LNCaP clone FGC (cell line): ENCODE measurements at places on chromosomes 4 and X.

DNA sequence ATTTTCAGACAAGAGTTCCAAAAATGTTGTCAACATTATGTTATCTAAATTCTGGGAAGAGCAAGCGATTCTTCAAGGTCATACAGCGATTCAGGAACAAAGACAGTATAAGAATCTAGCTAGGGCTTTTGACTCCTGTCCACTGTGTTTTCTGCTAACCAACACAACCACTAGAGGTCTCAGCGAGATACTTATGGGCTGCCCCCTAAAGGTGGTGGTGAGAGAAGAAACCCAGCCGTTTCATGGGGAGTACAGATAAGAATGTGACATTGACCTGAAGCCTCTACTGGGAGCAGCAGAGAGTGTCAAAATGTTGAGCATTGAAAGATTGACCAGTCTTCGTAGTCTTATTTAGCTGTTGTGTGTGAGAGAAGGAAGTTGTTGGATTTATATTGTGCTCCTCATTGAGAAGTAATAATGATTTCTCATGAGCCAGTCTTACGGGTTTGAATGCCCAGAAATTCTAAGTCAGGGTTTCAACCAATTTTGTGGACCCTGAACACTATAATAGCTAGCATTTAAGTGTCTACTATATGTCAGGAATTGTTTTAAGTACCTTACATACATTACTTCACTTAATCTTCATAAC lies 168.3 kb downstream of the SPRY1 start:
- peak; percentile 46 for DNase-seq

DNA sequence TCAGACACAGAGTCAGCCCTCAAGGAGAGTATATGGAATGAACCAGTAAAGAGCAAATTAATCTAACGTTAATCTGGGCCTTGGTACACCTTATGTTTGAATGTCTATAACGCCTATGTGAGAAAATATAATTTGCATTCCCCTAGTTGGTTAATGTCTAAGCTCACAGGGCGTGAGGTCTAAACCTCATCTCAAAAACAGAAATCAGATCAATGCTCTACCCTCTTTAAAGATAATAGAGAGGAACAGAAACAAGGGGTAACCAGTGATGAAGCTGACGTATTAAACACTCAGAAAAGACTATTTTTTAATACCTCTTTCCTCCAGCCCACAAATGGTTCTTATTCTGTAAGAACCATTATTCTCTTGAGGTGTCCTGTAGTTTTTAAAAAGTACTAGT lies 369.2 kb upstream of the NOCT start:
- DNase-seq: no peak

- no peak for DNase-seq
Observed at GRCh38 chr4:54882616-54883015, 224.9 kb downstream of the KIT start.

DNA sequence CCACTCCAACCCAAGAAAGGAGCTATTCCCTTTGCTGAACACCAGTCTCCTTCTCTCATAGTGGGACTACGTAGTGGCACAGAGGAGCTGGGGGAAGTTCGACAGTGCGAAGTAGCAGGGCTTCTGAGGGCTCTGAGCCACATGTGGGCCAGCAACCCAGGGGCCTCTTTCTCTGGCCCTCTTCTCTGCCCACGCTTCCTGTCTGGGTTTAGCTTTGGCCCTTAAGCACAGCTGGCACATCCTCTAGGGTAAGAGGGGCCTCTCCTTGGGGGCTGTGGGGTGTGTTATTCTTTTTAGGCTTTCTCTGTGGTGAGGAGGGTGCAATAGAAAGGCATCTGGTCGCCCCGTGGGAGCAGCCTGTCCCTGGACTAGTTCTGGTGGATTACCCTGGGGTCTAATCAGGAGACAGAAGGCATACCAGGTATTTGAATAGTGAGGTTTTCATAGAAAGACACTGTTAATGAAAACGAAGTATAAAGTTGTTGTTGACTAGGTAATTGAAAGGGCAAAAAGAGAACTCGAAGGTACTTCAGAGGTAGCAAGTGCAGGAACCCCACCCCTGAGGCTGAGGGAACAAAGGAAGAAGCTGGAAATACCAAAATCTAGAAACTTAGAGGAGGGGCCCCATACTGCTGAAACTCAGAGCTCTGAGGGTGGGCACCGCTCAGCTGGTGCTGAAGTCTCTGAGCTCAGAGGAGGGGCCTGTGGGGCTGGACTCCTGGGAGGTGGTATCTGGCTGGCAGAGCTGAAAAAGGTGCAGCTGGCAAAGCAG lies 151.9 kb upstream of the RPS6KA3 start:
- no peak for DNase-seq

DNA sequence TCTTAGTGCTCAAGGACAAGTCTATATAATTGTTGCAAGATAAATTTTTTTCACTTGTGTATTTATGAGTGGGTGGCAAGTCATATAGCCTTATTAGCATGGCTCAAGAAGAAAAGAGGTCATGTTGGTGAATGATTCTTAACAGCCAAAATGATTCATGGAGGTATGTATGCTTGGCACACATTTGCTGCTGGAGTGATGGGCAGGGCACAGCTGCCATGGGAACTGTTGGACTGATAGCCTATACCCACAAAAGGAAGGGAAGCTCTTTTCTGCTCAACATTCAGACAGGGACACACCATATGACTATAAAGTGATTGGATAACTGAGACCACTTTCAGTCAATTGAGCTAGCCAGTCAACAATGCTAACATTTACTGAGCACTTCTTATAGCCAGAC lies 46.8 kb upstream of the PITX2 start:
- DNase-seq: no peak

DNA sequence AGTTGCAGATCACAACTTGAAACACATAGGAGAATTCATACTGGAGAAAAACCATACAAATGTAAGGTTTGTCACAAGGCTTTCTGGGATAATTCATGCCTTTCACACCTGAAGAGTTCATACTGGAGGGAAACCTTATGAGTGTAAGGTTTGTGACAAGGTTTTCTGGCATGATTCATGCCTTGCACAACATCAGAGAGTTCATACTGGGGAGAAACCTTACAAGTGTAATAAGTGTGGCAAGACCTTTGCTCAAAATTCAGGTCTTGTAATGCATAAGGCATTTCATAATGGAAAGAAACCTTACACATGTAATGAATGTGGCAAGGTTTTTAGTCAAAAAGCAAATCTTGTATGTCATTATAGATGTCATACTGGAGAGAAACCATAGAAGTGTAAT lies 58.8 kb upstream of the ENPEP start:
- DNase-seq: no peak

GRCh38 chr4:23614284-23614892 lies 275.5 kb downstream of the PPARGC1A start:
- peak; percentile 44 for DNase-seq

DNA sequence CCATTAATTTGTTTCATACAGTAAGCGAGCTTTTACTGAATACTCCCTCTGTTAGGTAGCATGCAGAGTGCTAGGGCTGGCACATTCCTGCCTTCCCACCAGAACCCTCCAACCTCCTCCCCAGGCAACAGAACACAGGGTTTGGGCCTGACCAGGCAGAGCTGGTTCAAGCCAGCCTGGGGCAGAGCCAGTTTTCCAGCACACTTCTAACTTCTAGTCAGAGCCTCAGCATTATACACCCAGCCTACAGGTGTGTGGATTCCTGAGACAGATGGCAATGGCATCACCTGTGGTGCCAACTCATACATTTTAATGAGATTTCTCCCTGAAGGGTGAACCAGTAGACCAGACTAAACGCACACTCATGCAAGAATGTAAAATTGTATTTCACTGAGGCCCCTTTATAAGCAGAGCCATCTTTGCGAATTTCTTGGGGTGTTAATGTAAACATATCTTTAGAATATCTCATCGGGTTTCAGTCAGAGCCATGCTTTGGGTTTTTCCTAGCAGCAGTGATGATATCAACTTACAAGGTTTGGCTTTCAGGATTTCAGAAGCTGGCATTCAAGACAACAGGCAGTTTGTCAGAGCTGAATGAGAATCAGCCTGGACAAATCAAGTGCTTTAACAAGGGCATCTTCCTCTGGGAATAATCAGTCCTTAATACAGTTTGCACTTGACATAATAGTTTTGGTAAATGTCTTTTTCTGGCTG lies 92.0 kb downstream of the GATB start:
- no peak for DNase-seq

GRCh38 chr4:5474756-5475155 lies 233.6 kb downstream of the EVC2 start:
- DNase-seq: no peak

GRCh38 chr4:159445692-159446091 lies 342.8 kb downstream of the RAPGEF2 start:
- DNase-seq: no peak

GRCh38 chr4:152115794-152116193 lies 355.0 kb upstream of the GATB start:
- DNase-seq: no peak

DNA sequence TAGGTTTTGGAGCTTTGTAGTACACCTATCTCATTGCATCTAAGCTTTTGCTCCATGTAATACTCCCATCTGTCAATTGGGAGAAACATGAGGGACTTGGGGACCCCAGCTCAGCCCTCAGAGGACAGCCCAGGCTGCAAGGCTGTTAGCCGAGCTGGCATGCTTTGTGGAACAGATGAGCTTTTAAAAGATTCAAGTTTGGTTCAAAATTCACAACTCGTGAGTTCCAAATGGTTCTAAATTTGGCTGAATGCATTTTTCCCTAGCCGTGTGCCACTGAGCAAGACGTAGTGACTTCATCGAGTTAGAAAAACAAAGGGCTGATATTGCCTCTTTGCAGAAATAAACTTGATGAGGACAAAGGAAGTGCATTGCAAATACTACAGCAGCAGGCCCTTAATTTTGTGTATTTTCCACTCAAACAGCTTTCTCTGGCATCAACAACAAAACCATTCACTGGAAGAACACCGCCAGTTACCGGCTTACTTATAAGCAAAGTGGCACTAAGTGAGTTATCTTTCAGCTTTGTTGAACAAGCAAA lies 165.0 kb upstream of the HS3ST1 start:
- no peak for DNase-seq
